ENCODE measurements at places on chromosomes 1 and 21.

- DNase-seq, result no peak
Measured at GRCh38 chr1:40823345-40823744, 38.8 kb downstream of the CITED4 start.

DNA sequence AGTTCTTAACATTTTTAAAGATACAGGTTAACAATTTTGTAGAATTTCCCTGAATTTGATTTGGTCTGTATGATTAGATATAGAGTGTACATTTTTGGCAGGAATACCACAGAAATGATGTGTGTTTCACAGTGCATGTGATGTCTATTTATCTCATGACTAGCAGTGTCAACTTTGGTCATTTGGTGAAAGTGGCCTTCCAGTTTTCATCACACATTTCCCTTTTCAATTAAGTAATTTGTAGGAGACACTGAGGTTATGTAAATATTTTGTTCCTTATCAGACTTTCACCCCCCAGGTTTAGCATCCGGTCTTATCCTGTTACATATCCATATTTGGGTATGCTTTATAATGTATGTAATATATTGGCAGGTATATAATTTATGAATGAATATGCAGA, 41.8 kb downstream of the MAP3K7CL start:
- no peak for DNase-seq

- no peak for DNase-seq
Measured at GRCh38 chr1:23209770-23210169, 7.5 kb downstream of the HTR1D start.

GRCh38 chr1:78279051-78279450, 211.7 kb upstream of the PTGFR start:
- no peak for DNase-seq

GRCh38 chr1:96845464-96845863, 123.9 kb downstream of the PTBP2 start:
- peak; percentile 24 for DNase-seq

GRCh38 chr1:27009601-27010197, 3.0 kb downstream of the TENT5B start:
- no peak for DNase-seq

DNA sequence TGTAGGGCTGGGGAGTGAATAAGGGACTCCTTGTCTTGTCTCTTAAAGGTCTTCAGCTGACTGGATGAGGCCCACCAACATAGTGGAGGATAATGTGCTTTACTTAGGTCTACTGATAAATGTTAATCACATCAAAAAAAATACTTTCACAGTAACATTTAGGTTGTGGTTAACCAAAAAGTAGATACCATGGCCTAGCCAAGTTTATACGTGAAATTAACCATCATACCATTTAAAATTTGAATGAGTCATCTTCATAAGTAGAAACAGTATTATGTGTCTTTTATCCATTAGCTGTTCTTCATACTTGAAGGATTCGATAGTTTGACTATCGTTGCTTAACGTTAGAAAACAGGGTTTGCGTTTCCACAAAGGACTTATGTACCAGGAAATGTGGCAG, 80.9 kb downstream of the MTR start:
- no peak for DNase-seq

Data from CD4-positive, alpha-beta T cell treated with Interleukin-21 for 1 hour (primary cell).